ENCODE measurements at places on chromosomes 12 and 14.

GRCh38 chr12:124970647-124971402, 18.1 kb downstream of the DHX37 start:
- no peak for DNase-seq

GRCh38 chr12:118350908-118351559, 21.7 kb downstream of the TAOK3 start:
- no peak for DNase-seq

- DNase-seq = no peak
Observed at GRCh38 chr14:23608454-23608853, 27.7 kb upstream of the DHRS2 start.

- DNase-seq = no peak
Observed at GRCh38 chr14:61388173-61388975, 67.0 kb downstream of the PRKCH start.

DNA sequence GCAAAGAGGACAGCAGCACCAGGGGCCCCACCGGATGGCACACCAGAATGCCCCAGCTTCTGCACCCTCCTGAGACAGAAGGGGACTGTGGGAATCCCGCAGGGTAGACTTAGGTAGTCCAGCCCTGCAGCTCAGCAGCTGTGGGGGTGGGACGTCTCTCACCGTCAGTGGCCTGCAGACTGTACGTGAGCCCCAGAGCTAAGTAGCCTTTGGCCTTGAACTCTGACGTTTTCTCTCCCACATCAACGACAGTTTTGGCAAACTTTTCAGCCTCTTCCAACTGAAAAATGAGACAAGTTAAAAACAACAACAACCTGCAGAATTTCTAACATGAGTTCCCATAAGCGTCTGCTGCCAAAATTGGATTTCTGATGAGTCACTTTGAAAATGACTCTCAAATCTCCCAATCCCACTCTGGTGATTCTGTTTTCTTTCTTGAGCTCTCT, 161.4 kb downstream of the TTC7B start:
- DNase-seq = no peak

All from naive B cell (primary cell).